Foreskin fibroblast (primary cell): ENCODE measurements at places on chromosomes 4 and X.

GRCh38 chr4:875818-876423, 50.0 kb upstream of the CPLX1 start:
- no peak for DNase-seq

- DNase-seq: no peak
These were observed 525.0 kb upstream of the SPANXN1 start for GRCh38 chrX:144722307-144722706.

GRCh38 chr4:135192751-135193535, 991.4 kb upstream of the PABPC4L start:
- no peak for DNase-seq

DNA sequence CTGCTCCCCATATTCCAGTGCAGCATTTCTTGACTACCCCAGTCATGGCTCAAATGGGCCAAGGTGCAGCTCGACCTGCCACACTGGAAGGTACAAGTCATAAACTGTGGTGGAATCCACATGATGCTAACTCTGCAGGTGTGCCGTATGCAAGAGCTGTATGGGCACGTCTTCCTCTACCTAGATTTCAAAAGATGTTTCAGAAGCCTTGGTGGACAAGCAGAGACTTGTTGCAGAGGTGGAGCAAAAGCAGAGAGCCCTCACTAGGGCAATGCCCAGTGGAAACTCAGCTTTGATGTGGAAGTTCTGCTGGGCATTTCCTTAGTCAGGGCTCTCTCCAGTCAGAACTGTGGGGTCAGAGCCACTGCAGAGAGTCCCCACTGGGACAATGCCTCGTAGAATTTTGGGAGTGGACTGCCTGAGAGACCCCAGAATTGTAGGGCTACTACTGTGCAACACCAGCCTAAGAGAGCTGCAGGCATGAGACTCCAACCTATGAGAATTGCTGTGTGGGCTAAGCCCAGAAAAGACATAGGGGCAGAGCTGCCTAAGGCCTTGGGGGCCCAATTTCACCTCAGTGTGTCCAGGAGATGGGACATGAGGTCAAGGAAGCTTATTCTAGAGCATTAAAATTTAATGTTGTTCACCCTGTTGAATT, 65.7 kb downstream of the BEX3 start:
- no peak for DNase-seq

GRCh38 chr4:55868581-55869090, 15.2 kb downstream of the EXOC1 start:
- DNase-seq: no peak

GRCh38 chr4:85776096-85776495, 301.1 kb downstream of the ARHGAP24 start:
- DNase-seq: peak; percentile 51

DNA sequence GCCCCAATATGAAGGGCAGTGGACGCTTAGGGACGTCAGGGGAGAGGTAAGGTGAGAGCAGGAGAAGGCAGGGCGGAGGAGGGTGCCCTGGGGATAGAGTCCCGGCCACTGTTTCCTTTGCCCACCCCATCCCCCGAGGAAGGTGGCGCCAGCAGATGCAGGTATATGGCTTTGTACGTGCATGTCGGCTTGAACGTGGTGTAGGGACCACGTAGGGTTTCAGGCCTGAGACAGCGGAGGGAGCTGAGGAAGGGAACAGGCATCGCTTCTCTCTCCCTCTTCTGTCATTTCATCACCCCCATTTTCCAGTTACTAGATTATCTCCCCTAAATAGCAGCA, 97.9 kb downstream of the PHKA2 start:
- peak; percentile 6 for DNase-seq

- no peak for DNase-seq
These were observed 34.7 kb upstream of the NAF1 start for GRCh38 chr4:163201358-163201757.

- peak; percentile 87 for DNase-seq
These were observed 18.9 kb downstream of the RPS4X start for GRCh38 chrX:72258174-72258573.

- DNase-seq: no peak
These were observed 46.0 kb upstream of the MGST2 start for GRCh38 chr4:139619644-139620043.

DNA sequence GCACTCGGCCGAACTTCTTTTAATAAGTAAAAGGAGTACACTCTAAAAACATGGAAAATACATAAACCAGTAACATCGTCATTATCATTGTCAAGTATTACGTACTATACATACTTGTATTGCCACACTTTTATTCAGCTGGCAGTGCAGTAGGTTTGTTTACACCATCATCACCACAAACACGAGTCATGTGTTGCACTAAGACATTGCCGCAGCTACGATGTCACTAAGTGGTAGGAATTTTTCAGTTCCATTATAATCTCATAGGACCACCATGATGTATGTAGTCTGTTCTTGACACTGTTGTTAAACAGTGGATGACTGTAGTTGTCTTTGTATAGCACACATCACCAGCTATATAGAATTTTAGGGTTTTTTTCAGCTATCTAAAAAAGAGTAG, 48.0 kb upstream of the TMEM131L start:
- DNase-seq: no peak

DNA sequence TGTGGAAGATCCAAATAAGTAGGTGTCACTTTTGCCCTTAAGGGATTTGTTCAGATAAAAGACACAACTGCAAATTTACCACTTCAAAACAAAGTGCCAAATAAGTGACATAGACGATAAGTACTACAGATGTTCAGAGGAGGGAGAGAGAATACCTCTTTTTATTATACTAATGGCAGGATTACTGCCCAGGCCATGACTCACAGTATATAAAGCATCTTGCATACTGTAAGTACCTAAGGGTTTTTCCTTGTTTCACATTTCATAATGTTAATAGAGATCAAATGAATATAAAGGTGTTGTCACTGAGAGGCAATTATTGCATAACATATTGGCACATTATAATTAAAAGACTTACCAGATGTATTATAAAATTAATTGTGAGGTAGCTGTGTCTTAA, 46.4 kb downstream of the PTPN13 start:
- DNase-seq: peak; percentile 42

DNA sequence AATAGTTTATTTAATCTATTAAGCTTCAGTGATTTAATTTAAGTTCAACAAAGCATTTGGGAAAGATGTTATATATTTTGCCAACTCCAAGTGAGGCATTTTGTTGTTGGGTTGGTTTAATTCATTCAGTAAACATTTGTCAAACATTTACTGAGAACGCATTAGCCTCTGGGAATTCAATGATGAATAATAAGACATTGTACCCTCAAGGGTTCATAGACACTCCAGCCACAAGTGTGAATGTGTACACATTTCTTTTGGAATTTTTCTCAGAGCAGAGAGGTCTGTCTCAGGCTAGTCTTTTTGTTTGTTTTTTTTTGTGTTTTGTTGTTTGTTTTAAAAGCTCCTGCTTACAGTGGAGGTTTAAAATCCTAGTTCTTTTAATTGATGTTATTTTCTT, 203.9 kb downstream of the SOWAHB start:
- no peak for DNase-seq

GRCh38 chrX:115911967-115912366, 258.6 kb upstream of the AGTR2 start:
- no peak for DNase-seq

DNA sequence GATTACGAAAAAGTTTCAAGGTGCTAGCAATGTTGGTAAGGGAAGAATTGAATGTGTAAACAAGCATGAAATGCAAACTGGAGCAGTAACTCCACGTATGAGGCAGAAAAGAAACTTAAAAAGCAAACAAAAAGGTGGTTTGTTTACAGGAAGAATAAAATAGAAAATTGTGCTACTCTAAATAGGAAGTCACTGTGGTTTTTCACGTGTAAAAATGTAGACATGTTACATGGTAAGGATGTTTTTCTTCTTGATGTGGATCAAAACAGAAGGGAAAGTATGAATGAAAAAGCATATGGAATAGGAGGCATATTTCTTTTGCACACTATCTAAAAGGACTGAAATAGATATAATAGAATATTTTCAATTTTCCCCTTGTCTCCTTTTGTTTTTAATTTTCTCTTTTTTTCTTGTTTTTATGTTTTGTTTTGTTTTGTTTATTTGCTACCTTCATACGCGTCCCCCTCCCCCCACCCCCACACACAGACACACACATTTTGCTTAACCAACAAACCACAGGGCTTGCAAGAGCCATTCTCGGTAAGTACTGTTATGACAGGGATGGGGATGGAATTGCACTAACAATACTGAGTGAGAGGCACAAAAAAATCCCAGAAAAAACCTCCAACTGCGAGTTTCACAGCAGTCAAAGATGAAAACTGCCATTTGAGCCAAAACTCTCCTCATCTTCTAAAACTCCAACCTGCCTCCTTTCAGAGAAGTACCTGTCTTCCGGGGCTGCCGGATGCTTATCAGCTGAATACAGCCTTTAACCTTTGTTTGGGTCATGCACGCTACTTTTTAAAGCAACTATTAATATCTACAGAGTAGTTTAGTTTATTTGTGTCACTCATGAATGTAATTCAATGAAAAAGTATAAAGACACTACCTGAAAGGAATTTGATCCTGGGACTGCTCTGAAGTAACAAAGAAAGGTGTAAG, 135.8 kb downstream of the IL15 start:
- DNase-seq: no peak

- DNase-seq: no peak
These were observed 298.4 kb downstream of the ARHGAP10 start for GRCh38 chr4:148030193-148030873.

- DNase-seq: peak; percentile 47
These were observed 16.6 kb downstream of the SAT1 start for GRCh38 chrX:23799469-23800065.

GRCh38 chrX:17944833-17945497, 83.9 kb upstream of the RAI2 start:
- DNase-seq: peak; percentile 4

GRCh38 chrX:108641589-108642272, 94.6 kb downstream of the IRS4 start:
- no peak for DNase-seq

DNA sequence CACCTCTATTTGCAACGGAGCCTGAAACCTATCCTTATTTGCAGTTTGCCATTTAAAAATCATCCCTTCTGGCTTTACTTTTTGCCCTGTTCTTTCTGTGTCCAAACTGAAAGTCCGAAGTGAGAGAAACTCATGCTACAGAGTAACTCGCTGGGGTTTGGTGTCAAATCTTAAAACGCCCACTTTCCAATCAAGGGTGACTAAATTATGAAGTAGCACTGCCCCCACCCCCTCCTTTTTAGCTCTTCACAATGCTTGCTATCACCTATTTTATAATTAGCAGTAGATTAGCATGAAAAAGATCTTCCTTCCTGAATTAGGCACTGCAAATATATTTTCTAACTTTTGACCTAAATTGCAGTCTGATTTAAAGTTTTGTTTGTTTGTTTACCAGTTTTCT, 52.5 kb downstream of the VGLL1 start:
- no peak for DNase-seq

DNA sequence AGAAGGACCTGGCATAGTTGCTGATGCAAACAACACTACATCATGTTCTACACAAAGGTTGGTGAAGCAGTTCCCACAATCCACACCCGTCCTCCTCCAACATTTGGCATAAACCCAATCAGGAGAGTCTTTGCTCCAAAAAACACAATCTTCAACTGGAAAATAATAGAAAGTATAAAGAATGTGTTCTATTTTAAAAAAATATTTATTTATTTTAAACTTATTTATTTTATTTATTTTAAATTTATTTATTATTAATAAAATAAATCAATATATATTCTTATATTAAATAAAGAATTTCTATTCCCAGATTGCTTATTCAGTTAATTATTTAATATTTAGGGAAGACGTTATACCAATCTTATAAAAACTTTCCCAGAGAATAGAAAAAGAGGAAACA, 1753.7 kb upstream of the AGA start:
- no peak for DNase-seq

- no peak for DNase-seq
These were observed 24.4 kb downstream of the SOWAHB start for GRCh38 chr4:76873495-76873894.

- no peak for DNase-seq
These were observed 56.0 kb downstream of the STX18 start for GRCh38 chr4:4485806-4486205.

- no peak for DNase-seq
These were observed 2023.0 kb upstream of the AGA start for GRCh38 chr4:179465131-179465797.

DNA sequence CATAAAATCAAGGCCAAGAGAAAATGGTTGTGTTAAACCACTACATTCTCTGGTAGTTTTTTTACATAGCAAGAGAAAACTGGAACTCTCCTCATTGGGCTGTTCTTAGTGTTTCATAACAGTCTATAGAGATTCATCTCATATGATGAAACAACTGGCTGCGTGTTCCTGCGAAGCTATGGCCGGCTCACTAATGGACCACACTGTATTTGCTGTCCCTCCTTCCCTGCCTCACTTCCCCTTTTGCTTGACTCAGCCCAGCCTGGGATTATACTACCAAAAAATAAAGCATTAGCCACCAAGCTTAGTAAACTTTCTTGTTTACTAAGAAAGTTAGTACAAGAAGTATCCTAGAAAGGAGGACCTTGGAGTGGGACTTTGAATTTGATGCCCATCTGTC, 31.6 kb upstream of the LSM6 start:
- DNase-seq: no peak

DNA sequence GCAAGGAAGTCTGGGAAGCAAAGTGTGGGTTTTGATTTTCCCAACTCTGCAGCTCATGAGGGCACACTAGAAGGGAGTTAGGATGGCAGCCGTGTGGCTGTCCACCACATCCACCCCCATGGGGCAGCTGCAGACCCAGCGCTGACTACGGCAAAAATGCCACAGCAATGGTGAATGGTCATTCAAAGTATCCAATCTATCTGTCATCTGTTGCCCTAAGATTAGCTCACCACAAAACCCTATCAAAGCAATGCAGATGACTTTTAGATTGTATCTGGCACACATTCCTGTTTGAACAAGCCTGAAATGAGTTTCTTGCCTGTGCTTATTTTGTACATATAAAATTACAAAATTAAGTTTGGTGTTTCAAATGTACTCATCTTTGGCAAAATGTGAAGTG, 29.7 kb upstream of the HPSE start:
- DNase-seq: no peak

DNA sequence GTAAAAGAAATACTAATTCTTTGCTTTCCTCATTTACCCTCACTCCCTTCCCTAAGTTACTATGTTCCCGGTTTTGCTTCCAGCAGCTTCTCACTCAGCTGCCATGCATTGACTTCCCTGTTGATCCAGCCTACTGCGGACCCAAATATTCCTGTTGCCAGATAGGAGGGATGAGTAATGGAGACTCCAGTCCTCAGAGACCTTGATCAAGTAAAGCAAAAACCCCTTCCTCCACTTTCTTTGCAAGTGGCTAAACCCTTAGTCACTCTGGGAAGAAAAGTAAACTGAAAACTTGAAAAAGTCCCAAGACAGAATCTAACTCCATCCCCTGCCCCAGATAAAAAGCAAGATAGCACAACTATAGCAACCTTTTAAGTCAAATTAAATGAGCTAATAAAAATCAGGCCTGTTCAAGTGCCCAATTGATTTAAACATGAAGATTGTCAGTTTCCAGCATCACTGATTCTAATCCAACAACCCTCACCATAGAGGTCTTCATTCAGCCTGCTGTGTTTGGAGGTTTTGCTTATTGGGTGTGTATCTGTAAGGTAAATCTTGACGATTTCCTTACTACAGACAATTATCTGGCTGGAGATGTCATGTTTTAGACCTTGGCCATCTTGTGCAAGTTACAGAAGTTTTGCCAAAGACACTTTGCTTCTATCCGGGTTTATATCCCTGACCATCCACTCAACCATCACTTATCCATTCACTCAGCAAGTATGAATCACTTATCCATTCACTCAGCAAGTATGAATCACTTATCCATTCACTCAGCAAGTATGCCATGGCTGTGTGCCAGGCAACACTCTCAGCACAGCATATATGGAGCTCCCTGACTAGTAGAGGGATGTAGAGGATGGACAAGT, 17.6 kb downstream of the FGFBP1 start:
- peak; percentile 98 for DNase-seq
